Mesothelial cell of epicardium (in vitro differentiated cells): ENCODE measurements at places on chromosomes 13 and 19. TPM values are rescaled to one million over a fixed set of nuclear protein-coding genes. Genes with fewer than 3 reads are reported as not detected.

GRCh38 chr13:88217372-88217771 lies 546.2 kb downstream of the SLITRK5 start:
- no peak overlapping the region for H3K4me3 ChIP-seq
- H3K27me3 ChIP-seq: no peaks in the 10 kb centered on the region

GRCh38 chr13:113835461-113836270 lies 28.2 kb downstream of the GAS6 start:
- H3K4me3 ChIP-seq: no peak overlapping the region
- peaks cover 6% of the 10 kb centered on the region for H3K36me3 ChIP-seq
- no peaks in the 10 kb centered on the region for H3K27me3 ChIP-seq

DNA sequence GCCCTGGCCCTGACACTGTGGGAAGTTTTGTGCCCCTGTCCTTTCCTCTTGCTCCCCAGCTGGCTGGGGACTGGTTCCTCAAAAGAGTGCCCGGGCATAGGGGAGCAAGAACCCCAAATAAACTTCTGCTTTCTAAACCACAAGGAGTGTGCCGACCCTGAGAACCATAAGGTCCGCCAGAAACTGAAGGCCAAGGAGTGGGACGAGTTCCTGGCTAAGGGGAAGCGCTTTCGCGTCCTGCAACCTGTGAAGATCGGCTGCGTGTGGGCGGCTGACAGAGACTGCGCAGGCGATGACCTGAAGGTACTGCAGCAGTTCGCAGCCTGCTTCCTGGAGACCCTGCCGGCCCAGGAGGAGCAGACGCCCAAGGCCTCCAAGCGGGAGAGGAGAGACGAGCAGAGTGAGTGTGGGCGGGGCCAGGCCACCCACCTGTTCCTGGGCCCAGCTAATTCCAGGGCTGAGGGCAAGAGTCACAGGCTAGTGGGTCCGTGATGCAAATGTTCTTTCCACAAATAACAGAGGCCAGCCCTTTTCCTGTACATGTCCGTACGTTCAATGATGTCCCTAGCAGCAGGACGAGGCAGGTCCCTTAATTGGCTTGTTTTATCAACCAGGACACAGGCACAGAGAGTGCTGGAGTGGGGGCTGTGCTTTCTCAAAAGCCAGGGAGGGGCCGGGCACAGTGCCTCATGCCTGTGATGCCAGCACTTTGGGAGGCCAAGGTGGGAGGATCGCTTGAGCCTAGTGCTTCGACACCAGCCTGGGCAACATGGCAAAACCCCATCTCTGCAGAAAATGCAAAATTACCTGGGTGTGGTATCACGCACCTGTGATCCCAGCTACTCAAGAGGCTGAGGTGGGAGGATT lies 25.6 kb downstream of the UBXN6 start:
- H3K4me1 ChIP-seq: no peaks in the 10 kb centered on the region
- H3K36me3 ChIP-seq: peaks cover 36% of the 10 kb centered on the region
- no peaks in the 10 kb centered on the region for H3K27me3 ChIP-seq

GRCh38 chr19:3577723-3578344 lies 5.1 kb downstream of the HMG20B start:
- H3K36me3 ChIP-seq: peaks cover 11% of the 10 kb centered on the region
- H3K27ac ChIP-seq: no peak overlapping the region
- peaks cover 16% of the 10 kb centered on the region for H3K4me1 ChIP-seq

DNA sequence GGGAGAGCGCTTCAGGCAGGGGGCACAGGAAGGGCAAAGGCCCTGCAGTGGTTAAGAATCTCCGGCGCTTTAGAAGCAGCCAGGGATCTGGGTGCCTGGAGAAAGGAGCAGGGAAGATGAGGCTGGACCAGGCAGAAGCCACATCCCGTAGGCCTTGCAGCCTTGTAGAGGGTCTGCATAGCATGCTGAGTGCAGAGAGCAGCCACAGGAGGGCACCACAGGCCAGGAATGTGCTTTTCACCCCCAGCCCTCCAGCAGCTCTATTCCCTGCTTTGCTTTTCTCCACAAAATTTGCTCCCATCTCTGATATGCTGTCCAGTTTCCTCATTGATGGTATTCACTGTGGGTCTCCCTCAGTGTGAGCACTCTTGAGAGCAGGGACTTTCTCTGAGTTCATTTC lies 5.7 kb downstream of the WDR62 start:
- H3K27me3 ChIP-seq: no peaks in the 10 kb centered on the region
- H3K4me1 ChIP-seq: peaks cover 8% of the 10 kb centered on the region
- H3K4me3 ChIP-seq: no peak overlapping the region
- H3K27ac ChIP-seq: no peak overlapping the region

DNA sequence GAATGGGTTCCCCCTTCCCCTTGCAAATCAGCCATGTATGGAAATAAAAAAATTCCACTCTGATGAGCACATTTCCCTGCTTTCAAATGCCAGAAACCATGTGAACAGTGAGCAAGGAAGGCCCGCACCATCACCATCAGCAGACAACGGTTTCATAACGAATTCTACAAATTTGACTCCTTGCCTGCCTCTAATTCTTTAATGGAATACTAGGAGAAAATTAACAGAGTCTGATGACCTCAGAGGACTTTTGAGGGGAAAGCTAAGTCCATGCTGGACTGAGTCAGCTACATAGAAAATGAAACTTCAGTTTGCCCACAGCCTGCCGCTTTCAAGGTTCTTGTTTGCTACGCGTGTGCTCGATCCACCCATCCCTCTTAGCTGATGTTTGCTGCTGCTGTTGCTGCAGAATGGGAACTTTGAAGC lies 46.7 kb upstream of the KL start:
- no peaks in the 10 kb centered on the region for H3K36me3 ChIP-seq
- no peak overlapping the region for H3K4me3 ChIP-seq
- H3K4me1 ChIP-seq: peaks cover 8% of the 10 kb centered on the region
- no peak for DNase-seq
- H3K27me3 ChIP-seq: peaks cover 1% of the 10 kb centered on the region

DNA sequence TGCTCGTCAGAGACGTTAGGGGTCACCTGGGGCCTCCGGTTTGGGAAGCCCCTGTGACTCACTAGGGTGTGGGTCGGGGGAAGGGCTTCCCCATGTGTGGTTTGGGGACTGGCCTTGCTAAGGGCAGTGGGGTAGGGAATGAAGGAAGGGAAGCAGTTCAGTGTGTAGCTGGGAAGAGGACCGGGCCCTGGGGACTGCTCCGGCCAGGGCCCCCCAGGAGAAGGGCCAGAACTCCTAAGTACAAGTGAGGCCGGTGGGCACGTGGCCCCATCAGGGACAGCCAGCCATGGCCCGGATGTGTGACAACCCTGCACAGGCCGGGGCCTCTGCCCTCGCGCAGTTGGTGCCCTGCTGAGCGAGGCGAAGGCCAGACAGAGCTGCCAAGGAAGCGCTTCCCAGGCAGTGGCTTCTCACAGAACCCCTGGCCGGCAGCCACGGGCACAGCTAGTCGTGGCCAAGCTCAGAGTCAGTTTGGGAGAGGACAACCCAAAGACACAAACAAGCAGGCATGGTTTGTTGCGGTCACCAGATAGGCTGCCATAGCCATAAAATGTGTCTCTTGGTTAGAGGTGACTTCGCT lies 25.7 kb downstream of the TEX29 start:
- no peaks in the 10 kb centered on the region for H3K4me1 ChIP-seq
- H3K27me3 ChIP-seq: peaks cover 2% of the 10 kb centered on the region
- H3K4me3 ChIP-seq: no peak overlapping the region
- DNase-seq: no peak
- H3K27ac ChIP-seq: no peak overlapping the region

GRCh38 chr19:36032251-36033104 lies at the start of gene CLIP3:
CLIP3 (minus strand) TSS chr19:36032873; CDS start chr19:36032357, 516 bp downstream.
- H3K27me3 ChIP-seq: no peaks in the 10 kb centered on the region
- H3K4me3 ChIP-seq: peak within 1 kb of the TSS; percentile 79
- DNase-seq: peak; percentile 83
- H3K4me1 ChIP-seq: peaks cover 18% of the 10 kb centered on the region
- H3K27ac ChIP-seq: no peak within 1 kb of the TSS
- peaks cover 23% of the 10 kb centered on the region for H3K36me3 ChIP-seq

DNA sequence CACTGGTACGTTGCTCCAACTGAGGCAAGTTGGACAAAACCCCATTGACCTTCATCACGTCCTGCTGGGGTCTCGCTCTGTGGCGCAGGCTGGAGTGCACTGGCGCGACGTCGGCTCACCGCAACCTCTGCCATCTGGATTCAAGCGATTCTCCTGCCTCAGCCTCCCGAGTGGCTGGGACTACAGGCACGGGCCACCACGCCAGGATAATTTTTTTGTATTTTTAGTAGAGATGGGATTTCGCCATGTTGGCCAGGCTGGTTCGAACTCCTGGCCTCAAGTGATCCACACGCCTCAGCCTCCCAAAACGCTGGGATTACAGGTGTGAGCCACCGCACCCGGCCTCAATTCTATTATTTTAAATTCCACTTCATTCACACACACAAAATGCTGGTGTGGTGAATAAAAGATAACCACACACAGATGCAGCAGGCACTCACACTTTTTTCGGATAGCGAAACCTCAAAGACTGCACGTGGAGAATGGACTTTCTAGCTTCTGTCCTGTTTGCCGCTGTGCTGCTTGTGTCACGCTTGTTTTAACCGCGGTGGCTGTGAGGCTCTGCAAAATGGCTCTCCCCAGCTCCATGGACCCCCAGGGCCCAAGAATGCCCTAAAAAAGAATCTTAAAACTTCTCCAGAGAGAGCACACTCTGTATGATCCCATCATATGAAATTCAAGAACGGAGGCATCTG lies 58.4 kb downstream of the COL4A1 start:
- peak; percentile 32 for DNase-seq
- H3K4me1 ChIP-seq: peaks cover 48% of the 10 kb centered on the region
- H3K27me3 ChIP-seq: no peaks in the 10 kb centered on the region
- no peaks in the 10 kb centered on the region for H3K36me3 ChIP-seq

GRCh38 chr13:35920816-35921215 lies 210.4 kb downstream of the DCLK1 start:
- no peak overlapping the region for H3K27ac ChIP-seq
- H3K4me1 ChIP-seq: peaks cover 3% of the 10 kb centered on the region
- H3K27me3 ChIP-seq: no peaks in the 10 kb centered on the region

- no peak for DNase-seq
- peaks cover 20% of the 10 kb centered on the region for H3K4me1 ChIP-seq
- no peaks in the 10 kb centered on the region for H3K27me3 ChIP-seq
- H3K4me3 ChIP-seq: no peak overlapping the region
- no peak overlapping the region for H3K27ac ChIP-seq
Observed at GRCh38 chr13:65336916-65337315, 1893.2 kb downstream of the PCDH9 start.

DNA sequence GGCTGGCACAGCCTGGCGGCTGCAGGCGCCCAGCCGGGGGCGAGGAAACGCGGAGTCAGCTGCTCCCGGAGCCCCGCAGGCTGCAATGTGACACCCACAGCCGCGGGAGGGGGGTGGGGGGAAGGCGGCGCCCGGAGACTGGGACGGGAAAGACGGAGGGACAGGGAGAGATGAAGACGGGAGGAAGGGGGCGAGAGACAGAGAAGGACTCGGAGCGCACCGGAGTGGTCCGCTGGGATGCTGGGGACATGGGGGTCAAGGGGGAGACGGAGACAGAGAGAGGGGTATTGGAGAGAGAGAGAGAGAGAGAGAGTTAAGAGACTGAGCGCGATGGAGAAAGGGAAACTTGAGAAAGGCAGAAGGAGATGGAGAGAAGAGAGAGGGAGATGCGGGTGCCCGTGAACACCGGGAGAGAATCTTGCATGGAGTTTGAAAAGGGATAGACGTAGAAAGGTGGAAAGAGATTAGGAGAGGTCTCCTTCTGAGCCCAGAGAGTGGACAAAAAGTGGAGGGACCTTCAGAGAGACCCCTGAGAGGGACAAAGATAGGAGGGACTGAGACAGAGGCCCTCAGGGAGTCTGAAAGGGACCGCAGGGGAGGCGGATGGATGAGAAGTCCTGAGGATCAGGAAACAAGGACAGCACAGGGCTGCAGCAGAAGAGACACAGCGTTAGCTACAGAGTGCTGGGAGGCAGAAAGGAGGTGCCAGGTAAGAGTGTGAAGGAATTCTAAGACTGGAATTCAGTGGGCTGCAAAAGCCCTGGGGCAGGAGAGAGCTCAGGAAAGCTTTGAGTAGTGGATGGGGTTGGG lies 1.0 kb downstream of the SCN1B start:
- H3K36me3 ChIP-seq: peaks cover 17% of the 10 kb centered on the region
- H3K4me1 ChIP-seq: peaks cover 7% of the 10 kb centered on the region
- no peak overlapping the region for H3K27ac ChIP-seq
- H3K27me3 ChIP-seq: peaks cover 46% of the 10 kb centered on the region

DNA sequence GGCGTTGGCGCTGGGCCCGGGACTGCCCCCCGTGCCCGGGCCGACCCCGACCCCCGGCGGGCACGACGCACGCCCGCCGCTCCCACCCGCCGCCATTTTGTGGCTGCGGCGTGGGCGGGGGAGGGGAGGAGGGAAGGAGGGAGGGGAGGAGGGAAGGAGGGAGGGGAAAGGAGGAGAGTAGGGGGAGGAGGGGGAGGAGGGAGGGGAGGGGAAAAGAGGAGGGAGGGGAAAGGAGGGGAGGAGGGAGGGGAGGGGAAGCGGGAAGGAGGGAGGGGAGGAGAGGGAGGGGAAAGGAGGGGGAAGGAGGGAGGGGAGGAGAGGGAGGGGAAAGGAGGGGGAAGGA lies at the start of gene BTBD2:
Gene BTBD2 (minus strand): TSS at position 107 of the 343 bp plus-strand sequence. CDS start 11 bp downstream, at position 96.
- no peak for DNase-seq
- peaks cover 5% of the 10 kb centered on the region for H3K4me1 ChIP-seq
- H3K27me3 ChIP-seq: no peaks in the 10 kb centered on the region
- H3K27ac ChIP-seq: peak within 1 kb of the TSS; percentile 30
- peaks cover 17% of the 10 kb centered on the region for H3K36me3 ChIP-seq
- H3K4me3 ChIP-seq: peak within 1 kb of the TSS; percentile 65

DNA sequence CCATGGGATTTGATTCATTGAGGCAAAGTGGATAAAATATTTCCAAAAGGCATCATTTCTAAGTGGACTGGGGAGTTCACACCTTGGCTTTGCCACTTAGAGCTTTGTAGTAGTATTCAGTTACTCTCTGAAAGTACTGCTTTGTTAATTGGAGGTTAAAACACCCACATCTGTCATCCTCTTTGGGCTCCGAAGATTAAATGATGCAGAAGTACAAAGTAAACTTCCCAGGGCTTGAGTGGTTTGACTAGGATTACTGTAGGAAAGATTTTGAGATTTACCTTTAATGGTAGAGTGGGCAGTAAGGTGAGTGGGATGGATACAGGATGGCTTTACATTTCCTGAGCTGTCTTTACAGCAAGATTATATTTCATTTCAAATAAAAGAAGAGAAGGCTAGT lies 42.4 kb downstream of the WASF3 start:
- H3K36me3 ChIP-seq: peaks cover 21% of the 10 kb centered on the region
- no peak overlapping the region for H3K4me3 ChIP-seq
- H3K27me3 ChIP-seq: no peaks in the 10 kb centered on the region
- no peak overlapping the region for H3K27ac ChIP-seq

PRSS57 gene
- total RNA-seq: not detected in 3 replicates

SLC25A23 gene
- total RNA-seq: 60.8 to 67.5 TPM (median 65.5 TPM) in 3 replicates

ZNF729 gene
- total RNA-seq: not detected in 3 replicates

ZNF730 gene
- 7.0 to 9.1 TPM (median 8.5 TPM) in 3 replicates for total RNA-seq

RFPL4A gene
- not detected in 3 replicates for total RNA-seq

ENOX1 gene
- 2.5 to 3.0 TPM (median 3.0 TPM) in 3 replicates for total RNA-seq
